ENCODE measurements at places on chromosomes 7 and 10. TPM values are rescaled to one million over a fixed set of nuclear protein-coding genes. Genes with fewer than 3 reads are reported as not detected.

GRCh38 chr7:152313217-152313616 is 122.6 kb downstream of the KMT2C start:
- DNase-seq = no peak

DNA sequence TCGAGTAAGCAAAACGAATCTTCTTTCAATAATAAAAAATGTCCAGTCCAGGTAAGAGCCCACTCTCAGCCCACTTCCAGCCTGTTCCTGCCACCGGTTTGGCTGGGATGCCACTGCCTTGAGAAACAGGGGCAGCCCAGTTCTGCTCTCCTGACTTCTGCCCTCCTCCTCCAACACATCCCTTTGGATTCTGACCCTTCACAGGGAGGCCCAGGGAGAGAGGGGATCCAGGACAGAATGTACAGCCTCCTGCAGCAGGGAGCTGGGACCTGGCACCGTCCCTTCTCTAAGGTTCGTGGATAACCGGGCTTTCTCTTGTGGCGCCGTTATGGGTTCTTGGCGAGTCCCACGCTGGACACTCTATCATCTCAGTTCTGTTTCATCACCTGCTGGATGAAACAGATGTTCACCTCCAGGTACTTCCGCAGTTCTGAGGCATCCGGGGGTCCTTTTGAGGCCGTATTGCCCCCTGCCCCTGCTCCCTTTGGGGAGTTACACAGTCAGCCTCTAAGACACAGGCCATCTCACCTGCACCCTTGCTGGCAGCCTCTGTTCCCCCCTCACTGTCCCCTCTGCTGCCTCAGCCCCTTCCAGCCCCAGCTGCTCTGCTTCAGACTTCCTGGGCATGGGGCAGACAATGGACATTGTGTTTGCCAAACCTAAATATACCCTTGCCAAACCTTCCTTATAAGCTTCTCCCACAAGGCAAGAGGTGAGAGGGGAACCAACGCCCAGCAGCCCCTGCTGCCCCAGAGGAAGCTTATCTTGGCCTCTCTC is 203.8 kb upstream of the ZMIZ1 start:
- DNase-seq = no peak

GRCh38 chr7:83655951-83656556 is 7.1 kb upstream of the SEMA3E start:
- DNase-seq = no peak

DNA sequence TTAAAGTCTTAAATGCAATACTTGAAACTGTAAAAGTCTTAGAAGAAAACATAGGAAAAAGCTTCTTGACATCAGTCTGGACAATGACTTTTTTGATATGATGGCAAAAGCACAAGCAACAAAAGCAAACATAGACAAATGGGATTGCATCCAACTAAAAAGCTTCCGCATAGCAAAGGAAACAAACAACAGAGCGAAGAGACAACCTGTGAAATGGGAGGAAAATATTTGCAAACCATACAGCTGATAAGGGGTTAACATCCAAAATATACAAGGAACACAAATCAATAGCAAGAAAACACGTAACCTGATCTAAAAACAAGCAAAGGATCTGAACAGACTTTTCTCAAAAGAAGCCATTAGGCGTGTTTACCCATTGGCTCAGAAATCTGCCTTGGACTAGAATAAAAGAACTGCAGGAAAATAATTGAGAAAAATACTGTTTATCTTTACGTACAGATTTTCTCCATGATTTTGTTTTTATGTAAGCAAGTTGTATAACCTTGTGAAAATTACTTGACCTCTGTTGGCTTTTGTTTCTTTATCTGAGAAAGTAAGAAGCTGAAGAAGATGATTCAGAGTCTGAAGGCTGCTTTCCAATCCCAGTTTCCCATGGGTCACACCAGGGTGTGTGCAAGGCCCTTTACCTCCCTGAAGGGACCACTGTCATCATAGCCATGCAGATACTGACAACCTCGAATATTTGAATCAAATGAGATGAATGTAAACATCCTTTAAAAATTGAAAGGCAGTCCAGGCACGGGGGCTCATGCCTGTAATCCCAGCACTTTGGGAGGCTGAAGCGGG is 99.1 kb upstream of the LANCL2 start:
- DNase-seq = no peak

Gene ZMIZ2
- 130 TPM for total RNA-seq

Gene TMEM270
- not detected for total RNA-seq

Measured in activated CD4-positive, alpha-beta T cell treated with anti-CD3 and anti-CD28 coated beads, Interleukin-2, amount 10 ng/mL, durations not matched to agents 24 days and 14 days (primary cell).